ENCODE measurements at places on chromosomes 7 and 10.
A peak's percentile ranks its signal among the peaks of the same experiment; 100 is the strongest.

GRCh38 chr10:131755200-131755599 is 145.6 kb upstream of the PPP2R2D start:
- DNase-seq, result no peak

DNA sequence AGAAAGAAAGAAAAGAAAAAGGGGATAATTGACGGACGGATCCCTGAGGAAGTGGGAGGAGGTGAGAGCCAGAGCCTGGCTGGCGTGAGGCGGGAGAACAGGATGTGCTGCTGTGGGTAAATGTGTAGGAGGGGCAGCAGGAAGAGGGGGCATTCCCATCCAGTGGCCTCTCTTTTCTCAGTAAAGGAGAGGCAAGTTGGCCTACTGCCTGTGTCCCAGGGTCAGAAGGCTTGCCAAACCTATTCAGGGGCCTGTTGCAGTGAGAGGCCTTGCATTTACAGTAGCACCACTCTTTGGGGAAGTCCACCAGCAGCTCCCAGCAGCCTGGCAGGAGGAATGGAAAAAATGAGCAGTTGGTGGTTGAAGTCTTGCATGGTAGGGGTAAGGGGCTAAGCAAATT is 26.6 kb upstream of the ASCC1 start:
- peak; percentile 48 for DNase-seq

DNA sequence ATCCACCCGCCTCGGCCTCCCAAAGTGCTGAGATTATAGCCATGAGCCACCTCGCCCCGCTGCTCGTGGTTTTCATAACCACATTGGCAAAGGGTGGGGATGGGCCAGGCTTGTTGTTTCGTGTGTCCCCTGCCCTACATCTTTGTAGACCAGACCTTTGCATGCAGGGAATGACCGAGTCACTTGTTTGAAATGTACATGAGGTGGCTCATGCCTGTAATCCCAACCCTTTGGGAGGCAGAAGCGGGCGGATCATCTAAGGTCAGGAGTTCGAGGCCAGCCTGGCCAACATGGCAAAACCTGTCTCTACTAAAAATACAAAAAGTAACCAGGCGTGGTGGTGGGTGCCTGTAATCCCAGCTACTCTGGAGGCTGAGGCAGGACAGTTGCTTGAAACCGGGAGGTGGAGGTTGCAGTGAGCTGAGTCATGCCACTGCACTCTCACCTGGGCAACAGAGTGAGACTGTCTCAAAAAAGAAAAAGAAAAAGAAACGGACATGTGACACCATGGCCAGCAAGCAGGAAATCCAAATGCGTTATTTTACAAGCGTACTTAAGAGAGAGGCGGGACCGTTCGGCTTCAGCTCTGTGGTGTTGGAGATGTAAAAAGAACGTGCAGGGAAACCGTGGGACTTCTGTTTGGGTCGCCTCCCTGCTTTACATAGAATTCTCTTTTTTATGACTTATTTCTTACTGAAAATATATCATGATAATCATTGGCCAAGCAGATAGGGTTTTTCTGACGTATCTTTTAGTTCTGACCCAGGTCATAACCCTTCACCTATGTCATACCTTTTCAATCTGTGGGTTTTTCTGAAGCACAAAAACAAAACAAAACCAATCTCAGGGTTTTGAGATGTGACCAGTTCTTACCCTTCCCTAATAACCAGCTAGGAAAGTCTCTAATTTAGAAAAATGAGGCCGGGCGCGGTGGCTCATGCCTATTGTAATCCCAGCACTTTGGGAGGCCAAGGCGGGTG is 45.1 kb downstream of the WIPI2 start:
- DNase-seq, result no peak

GRCh38 chr7:87759501-87759900 is 116.7 kb downstream of the SLC25A40 start:
- DNase-seq, result no peak

DNA sequence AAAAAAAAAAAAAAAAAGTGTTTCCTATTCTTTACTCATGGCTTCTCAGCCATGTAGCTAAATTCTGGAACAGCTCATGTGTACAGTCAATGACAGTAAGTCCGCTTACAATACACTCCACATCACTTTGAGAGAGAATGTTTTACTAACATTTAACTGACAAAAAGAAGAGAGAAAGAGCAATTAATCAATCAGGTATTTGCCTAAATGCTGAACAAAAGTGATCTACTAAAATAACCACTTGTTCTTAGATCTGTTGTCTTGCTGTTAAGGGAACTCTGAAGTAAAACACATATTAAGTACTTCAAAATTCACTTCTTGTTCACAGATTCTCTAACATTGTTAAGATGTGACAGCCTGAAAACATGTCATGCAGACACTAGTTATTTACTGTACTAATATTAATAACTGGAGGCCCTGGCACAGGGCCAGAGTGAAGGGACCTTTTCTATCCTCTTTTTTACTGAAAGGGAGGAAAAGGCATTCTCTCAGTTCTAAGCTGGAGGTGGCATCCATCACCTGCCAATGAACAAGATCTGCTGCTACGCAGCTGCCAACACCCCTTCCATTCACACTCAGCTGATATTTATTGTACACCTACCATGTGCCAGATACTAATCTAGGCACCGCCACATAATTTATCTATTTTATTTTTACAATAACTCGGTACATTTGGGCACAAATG is 72.6 kb downstream of the AHR start:
- DNase-seq, result no peak

GRCh38 chr10:123301077-123301857 is 147.1 kb downstream of the BUB3 start:
- DNase-seq, result no peak

DNA sequence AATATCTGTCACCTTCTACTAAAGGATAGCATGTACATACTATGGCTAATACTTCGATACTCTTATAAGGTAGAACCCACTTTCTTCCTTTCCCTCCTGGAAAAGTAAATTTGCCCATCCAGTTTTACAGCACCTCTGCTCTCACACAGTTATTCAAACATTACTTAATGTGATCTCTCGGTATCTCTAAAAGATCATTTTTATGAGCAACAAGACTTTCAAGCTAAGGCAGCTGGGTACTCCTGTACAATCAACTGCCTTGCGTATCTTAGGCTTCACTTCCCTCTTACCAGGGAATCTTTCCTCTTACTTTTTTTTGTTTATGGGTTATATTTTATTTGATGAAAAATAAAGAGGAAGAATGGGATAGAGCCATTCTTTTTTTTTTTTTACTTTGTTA is 26.5 kb upstream of the TLL2 start:
- DNase-seq, result no peak

- no peak for DNase-seq
Observed at GRCh38 chr10:59561477-59562121, 148.1 kb downstream of the SLC16A9 start.

- DNase-seq, result no peak
Observed at GRCh38 chr7:41755096-41755495, 52.2 kb upstream of the INHBA start.

DNA sequence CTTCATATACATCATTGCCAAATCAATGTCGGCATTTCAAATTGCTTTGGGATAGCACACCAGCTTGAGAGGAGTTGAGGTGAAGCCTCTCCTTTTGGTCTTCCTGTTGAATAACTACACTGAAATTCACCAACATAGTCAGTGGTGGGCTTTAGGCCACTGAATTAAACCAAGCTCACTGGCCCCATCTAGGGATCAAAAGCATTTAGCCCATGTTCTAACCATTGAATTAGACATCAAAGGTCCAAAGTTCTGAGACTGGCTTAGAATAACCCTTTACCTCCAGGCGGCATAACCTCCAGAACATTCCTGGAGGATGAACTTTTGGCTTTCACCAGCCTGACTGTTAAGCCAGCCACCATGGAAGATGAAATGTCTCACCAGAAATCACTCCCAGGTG is 54.6 kb downstream of the BPGM start:
- DNase-seq, result peak; percentile 22

DNA sequence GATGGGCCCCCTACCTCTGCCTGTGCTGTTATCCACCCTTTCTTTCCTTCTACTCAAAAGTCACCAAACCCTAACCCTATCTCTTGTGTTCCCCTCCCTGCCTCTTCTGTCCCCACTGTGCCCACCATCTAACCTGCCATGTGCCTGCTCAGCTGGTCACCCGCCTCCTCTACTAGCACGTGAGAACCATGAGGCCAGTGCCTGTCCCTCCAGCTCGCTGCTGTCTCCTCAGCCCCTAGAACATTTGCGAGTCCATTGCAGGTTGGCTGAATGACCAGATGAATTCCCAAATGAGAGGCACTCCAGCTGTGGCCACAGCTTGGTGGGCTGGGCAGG is 129.0 kb downstream of the ARHGAP22 start:
- DNase-seq, result no peak

- no peak for DNase-seq
Observed at GRCh38 chr10:485776-486175, 203.7 kb downstream of the DIP2C start.

Data from activated naive CD8-positive, alpha-beta T cell treated with anti-CD3 and anti-CD28 coated beads, Interleukin-2, amount 50 U/mL, for 24 hours (primary cell).